ENCODE measurements at places on chromosomes 5 and 9.

DNA sequence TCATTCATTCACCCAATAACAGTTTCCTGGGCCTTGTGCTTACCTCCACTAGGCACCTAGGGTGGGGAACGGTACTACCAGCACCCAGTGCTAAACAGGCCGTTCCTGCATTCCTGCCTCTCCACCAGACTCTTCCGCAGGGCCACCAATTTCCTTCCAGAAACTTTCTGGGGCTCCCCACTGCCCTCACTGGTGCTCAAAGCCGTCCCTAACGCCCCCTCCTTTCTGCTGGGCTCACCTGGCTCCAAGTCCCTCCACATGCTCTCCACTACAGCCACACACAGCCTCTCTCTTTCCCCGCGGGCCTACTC lies 1.4 kb downstream of the PHF19 start:
- no peak for DNase-seq

DNA sequence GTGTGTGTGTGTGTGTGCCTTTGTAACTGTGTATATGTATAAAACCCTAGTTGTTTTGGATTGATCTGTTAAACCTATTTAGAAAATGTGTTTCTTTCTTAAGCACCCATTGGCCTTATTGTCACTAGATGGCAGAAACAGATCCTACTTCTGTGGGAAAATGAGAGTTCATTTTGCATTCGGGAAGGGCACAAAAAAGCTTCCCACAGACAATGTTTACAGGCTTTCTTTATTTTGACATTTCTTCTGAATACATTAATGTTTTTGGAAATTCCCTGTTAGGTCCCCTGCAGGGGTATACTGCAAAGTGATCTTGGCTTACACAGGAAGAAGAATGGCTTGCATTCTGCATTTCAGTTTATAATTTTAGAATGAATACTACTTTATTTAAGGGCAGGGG lies 481.8 kb upstream of the ARRDC3 start:
- DNase-seq = no peak

DNA sequence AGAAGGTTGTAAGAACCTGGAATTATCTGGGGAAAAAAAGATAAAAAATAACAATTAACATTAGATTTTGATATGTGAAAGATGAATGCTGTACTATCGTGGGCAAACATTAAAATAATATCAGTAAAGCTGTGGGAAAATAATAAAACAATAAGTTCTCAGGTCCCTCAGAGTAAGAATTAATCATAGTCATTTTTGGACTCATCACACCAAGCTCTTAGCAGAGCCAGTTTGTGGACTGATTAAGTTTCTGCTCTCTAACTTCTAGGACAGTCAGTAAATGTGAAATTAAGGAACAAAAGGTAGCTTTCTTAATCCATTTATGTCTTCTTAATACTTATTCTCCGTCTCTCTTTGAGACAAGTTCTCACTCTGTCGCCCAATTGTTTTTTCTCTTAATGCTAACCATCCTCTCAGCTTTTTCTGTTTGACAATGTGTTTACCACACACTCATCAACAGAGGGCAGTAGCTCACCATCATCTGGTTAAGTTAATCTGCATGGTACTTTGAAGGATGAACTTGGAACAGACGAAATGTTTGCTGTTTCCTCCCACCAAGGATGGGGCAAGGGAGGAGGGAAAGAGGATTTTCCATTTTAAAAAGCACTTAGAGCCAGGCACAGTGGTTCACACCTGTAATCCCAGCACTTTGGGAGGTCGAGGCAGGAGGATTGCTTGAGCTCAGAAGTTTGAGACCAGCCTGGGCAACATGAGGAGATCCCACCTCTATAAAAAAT lies 5.3 kb upstream of the ACO1 start:
- DNase-seq = no peak

- no peak for DNase-seq
These were observed 155.9 kb upstream of the PHYKPL start for GRCh38 chr5:178388386-178389025.

GRCh38 chr5:75546830-75547229 lies 35.1 kb downstream of the POLK start:
- DNase-seq = no peak

DNA sequence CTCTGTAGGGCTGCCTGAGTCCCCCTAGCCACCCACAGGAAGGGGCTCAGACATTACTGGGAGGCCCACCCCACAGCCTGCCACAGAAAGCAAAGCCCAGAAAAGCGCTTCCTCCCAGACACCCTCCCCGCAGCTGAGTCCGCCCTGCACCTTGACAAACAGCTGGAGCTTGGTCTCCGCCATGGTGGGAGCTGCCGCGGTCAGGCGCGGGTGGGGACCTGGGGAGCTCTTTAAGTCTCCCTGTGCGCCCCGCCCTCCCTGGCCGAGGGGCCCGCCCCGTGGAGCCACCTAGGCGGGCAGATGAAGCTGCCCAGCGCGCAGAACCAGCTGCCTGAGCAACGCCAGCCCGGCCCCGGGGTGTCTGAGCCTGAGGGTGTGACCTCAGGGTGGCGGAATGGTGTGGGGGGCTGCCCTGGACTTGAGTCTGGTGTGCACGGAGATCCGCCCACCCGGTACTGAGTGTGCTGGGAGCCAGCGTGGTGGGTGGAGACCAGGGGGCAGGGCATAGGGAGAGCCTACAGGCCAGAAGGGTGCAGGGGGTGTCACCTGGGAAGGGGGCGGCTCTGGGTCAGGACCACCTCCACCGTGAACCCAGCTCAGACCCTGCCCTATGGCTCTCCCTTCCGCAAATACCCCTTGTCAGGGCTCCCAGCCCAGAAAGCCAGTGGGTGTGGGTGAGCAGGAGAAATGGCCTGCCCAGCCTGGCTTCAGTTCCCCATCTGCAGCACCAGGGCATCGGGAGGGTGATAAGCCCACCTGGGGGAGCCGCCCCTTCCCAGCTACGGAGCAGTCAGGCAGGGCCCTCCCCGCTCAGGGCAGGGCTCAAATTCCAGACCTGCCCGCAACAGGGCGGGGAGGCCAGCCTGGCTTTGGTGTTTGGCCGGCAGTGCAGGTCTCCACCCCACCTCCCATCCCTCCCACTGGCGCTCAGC lies at the start of gene CLIC3:
TSS of gene CLIC3 (minus strand) at position 208 of the 932 bp plus-strand sequence. CDS start at position 183, 25 bp downstream.
- peak; percentile 42 for DNase-seq

DNA sequence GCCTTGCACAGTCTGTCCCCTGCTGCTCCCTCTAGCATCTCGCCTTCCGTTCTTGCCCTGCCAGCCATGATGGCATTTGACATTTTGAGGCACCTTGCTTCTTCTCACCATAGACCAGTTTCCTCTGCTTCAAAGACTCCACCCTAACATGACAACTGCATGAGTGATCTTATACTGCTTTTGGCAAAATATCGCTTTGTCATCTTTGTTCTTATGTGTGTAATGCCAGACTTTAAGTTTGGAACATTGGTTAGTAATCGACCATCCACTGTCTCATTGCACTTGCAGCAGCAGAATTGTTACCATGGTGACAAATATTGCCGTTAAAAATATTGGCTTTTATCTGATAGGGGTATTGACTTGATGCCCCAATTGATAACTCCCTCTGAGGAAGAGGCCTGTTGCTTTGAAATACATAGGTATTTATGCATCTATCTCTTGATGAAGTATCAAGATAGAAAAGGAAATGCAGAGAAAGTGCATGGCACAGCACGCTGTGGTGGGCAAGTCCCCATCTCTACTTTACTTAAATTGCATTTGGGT lies 6.8 kb downstream of the GARIN3 start:
- no peak for DNase-seq

DNA sequence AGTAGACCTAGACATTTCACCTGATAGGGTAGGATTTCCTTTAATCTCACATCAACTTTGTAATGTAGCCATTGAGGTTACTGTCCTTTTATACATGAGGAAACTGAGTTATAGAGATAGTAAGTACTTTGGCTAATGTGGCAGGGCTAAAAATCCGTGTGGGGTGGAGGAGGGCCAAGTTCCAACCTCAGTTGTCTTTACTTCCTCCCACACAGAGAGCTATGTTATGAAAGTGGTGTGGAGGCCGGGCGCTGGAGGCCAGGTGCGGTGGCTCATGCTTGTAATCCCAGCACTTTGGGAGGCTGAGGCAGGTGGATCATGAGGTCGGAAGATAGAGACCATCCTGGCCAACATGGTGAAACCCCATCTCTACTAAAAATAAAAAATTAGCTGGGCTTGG lies 173.3 kb downstream of the PALM2AKAP2 start:
- DNase-seq = no peak

- no peak for DNase-seq
These were observed 8.5 kb upstream of the PRXL2C start for GRCh38 chr9:96663506-96664120.

GRCh38 chr5:89041249-89041779 lies 158.3 kb upstream of the MEF2C start:
- DNase-seq = no peak

GRCh38 chr5:177189965-177190364 lies 56.4 kb downstream of the NSD1 start:
- no peak for DNase-seq

DNA sequence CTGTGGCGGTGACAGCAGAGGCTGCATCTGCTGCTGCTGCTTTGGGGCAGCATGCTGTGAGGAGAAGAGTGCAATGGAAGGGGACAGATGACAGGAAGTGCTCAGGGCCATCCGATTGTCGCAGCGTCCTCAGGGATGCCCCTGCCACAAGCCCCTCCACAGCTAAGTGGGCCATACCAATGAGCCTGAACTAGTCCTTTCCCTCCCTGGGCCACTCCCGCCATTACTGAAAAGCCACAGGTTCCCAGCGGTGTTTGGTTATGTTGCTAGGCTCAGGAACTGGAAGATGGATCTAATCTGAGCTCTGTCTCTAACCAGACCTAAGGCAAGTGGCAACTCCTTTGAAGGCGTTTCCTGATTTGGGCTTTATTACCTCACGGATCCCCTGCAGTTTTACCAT lies 109.2 kb downstream of the GAPVD1 start:
- no peak for DNase-seq

- DNase-seq = no peak
These were observed 40.7 kb upstream of the HNRNPA0 start for GRCh38 chr5:137794863-137795262.
